ENCODE measurements at places on chromosomes 4 and X. TPM values are rescaled to one million over a fixed set of nuclear protein-coding genes. Genes with fewer than 3 reads are reported as not detected.

DNA sequence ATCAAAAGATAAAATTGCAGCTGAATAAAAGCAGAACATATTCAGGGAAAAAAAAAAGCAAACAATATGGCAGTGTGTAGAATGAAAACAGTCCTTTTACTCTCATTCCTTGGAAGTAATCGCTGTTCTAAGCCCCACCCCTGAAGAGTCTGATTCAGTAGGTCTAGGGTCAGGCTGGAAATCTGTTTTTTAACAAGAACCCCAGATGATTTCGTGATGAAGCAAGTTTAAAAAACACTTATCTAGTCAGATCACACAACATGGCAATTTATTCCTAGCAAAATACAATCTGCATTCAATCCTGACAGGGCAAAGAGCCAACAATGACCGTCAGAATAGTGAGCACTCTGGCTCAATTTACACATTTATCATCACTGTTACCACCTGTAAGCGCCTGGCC lies 16.1 kb downstream of the FAM120C start:
- no peak for DNase-seq

DNA sequence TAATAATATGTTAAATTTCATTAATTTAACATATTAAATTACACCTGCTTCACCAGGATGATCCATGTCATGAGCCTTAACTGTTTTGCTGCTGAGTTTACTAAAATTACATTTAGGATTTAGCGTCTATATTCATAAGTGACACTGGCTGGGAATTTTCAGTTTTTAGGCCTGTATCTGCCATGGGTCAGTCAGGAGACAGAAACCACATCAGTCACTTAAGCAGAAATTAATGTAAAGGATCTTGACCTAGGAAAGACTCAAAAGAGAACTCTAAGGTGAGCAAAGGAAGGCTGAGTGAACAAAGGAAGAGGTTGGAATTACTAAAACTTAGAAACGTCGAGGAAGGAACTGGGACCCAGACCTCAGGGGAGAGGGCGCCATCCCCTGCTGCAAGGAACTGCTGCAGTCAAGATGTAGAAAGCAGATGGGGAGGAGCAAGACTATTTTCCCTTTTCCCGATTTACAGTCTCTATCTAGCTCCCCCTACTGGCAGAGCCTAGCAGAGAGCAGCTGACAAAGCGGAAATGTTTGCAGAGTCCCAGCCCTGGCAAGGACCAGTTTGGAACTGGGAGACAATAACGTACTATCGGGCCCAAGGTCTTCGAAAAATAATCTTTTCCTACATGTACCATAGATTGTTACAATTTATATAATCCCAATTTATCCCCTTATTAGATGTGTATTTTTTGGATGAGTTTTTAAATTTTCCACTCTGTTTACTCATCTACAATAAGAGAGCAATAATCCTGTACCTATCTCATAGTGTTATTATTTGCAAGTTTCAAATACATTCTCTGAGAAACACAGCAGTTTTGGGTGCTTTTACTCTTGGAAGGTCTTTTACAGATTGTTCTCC lies 22.6 kb upstream of the RBBP7 start:
- DNase-seq = peak; percentile 86

DNA sequence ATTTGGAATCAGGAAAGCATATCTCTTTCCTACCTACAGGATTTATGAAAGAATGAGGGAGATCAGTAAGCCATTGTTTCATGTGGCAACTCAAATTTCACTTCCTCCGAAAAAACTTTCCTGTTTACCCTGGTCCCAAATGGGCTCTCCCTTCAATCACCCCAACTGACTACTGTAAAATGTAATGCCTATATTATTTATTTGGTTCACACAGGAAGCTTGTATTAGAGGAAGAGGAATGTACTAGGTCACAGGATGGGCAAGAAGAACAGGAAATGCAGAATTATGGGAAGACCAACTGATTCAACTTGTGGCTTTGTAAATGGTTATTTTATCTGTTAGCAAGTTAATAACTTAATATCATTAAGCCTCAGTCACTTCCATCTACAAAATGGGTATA lies 23.1 kb downstream of the COL4A6 start:
- DNase-seq = no peak

DNA sequence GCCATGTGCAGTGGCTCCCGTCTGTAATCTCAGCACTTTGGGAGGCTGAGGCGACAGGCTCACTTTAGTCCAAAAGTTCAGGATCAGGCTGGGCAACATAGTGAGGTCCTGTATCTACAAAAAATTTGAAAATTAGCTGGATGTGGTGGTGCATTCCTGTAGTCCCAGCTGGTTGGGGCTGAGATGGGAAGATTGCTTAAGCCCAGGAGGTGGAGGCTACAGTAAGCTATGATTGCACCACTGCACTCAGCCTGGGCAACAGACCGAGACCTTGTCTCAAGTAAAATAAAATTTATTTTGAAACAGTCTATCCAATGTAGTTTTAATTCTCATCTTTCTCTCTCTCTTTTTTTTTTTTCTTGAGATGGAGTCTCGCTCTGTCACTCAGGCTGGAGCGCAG lies 21.1 kb downstream of the RBM10 start:
- DNase-seq = no peak

- no peak for DNase-seq
Measured at GRCh38 chr4:180832073-180832472, 1411.1 kb upstream of the TENM3 start.

DNA sequence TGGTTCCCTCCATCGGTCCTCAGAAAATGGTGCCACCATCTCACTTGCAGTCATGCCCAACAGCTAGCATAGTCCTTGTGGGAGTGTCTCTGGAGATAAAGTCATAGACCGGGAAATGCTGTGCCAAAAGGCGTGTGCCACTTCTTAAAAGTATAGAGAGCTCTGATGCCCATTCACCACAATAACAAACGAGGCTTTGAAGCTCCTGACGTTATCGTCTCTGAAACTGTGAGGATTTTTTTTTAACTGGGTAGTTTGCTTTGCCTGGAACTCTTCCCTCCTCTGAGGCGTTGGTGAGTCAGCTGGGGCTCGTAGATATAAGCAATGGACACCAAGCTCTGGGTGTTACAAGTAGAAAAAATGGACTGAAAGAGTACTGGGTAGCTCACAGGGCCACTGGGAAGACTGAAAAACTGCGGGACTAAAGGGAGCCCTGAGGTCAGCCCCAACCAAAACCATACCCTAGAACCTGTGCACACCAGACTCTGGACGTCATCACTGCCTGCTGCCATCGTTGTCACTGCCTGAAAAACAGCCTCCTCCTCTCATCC lies 89.4 kb upstream of the TRIM2 start:
- DNase-seq = peak; percentile 79

GRCh38 chrX:44245733-44246132 lies 97.7 kb downstream of the EFHC2 start:
- DNase-seq = peak; percentile 66

DNA sequence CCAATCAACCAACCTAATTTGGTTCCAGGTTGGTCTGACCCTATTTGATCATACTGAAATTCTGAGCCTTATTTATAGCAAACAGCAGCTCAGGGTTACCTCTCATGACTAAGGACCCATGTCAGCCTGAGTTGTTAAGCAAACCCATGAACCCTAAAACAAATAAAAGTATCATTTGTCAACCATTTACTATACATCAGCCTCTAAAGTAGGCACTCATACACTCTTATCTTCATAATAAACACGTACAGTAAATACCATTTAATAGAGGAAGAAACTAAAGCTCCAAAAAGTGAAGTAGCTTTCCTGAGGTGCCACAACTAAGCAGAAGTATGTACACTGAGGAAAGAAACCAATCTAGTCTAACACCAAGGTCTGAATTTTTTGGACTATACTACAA lies 25.2 kb downstream of the MANBA start:
- no peak for DNase-seq

- DNase-seq = peak; percentile 93
Measured at GRCh38 chrX:1462596-1463251, 10.0 kb upstream of the ASMTL start.

DNA sequence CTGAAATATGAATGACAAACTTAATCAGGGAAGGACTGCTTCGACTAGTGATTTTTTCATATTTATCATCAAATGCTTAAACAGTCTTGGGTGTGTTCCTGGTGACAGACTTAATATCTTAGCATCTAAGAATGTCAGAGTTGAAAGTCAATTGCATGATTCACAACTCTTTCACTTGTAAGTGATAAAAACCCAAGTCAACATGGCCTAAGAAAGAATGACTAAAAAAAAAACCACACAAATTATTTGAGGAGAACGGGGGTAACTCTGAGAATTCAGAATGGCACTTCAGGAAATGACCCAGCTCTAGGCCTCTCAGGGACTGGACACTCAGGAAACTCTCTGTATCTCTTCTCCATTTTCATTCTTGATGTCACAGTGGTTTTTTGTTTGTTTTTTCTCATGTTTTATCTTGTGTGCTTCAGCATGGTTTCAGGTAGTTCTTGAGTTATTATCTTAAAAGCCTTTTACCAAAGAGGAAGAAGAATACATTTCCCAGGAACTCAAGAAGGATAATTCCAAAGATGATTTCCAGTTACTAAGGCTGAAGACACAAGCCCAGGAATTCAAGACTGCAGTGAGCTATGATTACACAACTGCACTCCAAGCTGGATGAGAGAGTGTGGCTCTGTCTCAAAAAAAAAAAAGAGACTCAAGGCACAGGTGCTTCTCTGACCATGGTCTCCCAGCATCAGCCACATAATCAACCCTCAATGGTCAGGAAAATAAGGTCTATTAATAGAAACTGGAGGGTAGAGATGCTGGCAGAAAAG lies 1697.8 kb upstream of the IGFBP7 start:
- no peak for DNase-seq

- no peak for DNase-seq
Measured at GRCh38 chrX:129798888-129799287, 19.1 kb downstream of the SASH3 start.

GRCh38 chr4:163930086-163930485 lies 435.6 kb downstream of the TMA16 start:
- DNase-seq = no peak

GRCh38 chr4:123613586-123614344 lies 217.2 kb downstream of the SPRY1 start:
- DNase-seq = no peak

DNA sequence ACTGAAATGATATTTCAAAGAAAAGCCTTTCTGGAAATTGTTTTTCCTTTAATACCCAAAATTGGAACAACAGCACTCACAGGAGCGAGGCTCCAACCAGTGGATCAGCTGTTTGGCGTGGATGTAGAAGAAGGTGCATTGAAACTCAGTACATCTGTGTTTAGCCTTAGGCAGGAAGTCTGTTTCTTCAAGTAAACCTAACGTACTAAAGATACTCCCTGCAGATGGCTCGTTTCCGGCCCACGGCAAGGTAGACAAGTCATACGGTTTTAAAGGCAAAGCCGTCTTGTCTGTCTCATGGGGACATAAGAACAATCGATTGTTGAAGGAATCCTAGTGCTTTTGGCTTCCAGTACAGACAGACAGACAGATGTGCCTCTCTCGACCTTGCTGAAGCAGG lies 50.0 kb upstream of the CLCN4 start:
- peak; percentile 83 for DNase-seq

DNA sequence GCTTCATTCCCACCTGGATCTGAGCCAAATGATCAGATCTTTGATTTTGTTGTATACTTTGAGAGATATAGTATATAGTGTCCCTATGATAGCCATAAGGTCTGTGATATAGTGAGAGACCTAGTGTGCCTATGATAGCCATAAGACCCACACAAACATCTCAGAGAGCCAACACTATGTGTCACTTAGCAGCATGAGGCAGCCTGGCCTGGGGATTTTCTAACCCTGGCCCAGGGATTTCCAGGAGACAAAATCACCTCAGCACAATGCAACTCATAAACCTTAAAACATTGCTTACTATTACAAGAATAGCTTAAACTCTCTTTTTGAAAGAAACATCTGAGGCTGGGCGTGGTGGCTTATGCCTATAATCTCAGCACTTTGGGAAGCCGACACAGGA lies 23.2 kb upstream of the COL25A1 start:
- no peak for DNase-seq

GRCh38 chr4:109559625-109559982 lies 442 bp upstream of the MCUB start:
- no peak for DNase-seq

GRCh38 chr4:149110481-149110880 lies 668.3 kb upstream of the NR3C2 start:
- DNase-seq = no peak

DNA sequence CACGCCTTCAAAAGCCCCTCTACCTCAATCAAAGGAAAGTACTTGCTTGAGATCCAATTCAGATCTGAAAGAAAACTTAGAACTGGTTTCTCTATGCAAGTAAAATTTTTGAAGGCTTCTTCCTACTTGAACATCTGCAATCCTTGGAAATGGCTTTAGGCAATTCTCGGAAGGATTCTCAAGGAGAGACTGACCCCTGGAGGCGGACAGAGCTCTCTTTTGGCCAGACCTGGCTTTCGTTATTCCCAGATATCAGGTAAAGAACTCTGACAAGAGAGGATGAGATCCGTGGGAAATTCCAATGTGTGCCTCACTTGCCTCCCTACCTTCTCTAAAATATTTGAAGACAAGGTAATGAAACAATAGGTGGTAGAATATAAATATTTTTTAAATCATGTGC lies 670.3 kb upstream of the FAM241A start:
- DNase-seq = no peak

- no peak for DNase-seq
Measured at GRCh38 chrX:125641405-125641804, 321.7 kb downstream of the TEX13C start.

DNA sequence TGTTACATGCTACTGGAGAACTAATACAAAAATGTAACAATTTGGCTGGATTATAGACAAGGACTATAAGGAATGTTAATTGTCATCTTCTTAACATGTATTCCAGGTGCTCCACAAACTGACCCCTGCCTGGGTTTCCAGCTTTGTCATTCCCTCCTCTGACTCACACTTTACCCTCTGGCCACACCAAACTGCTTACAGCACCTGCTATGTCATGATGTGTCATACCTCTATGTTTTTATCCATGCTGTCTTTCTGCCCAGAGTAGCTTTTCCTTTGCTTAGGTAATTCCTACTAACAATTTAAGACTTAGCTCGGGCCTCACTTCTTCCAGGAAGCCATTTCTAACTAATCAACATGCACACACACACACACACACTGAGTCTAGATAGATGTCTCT lies 14.0 kb upstream of the SHROOM4 start:
- no peak for DNase-seq

The QRFPR gene
- not detected for total RNA-seq

The TEX11 gene
- total RNA-seq = not detected

The HELT gene
- total RNA-seq = not detected

The HSPA4L gene
- total RNA-seq = 1.7 TPM

Measured in activated CD4-positive, alpha-beta T cell treated with anti-CD3 and anti-CD28 coated beads, Interleukin-2, amount 10 ng/mL, durations not matched to agents 24 days and 14 days (primary cell).